ENCODE measurements at places on chromosomes 3 and 15.

- DNase-seq = peak; percentile 19
Measured at GRCh38 chr3:187810021-187810446, 64.8 kb upstream of the BCL6 start.

- no peak for DNase-seq
Measured at GRCh38 chr3:136516095-136516494, 236.1 kb downstream of the STAG1 start.

- DNase-seq = peak; percentile 0
Measured at GRCh38 chr3:166526881-166527280, 689.7 kb upstream of the BCHE start.

DNA sequence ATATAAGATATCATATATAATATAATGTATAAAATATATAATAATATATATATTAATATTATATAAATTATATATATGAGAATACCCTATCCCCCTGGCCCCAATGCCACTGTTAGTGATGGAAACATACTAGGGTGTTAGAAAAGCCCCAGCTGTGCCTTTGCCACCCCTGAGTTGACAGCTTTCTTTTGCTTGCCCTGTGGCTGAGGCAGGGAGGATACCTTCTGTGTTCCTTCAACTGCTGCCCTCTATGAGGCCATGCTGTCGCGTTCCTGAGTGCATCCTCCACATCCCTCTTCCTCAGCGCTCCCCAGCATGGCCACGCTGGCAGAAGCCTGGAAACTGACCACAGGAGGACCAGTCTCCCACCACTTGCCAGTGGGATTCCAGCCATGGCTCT, 26.3 kb downstream of the FAN1 start:
- no peak for DNase-seq

GRCh38 chr3:190321789-190322603, at the start of gene CLDN1:
Gene CLDN1, minus strand, starts transcription at chr3:190322446. Its CDS starts 240 bp downstream, at chr3:190322206.
- DNase-seq = peak; percentile 71

- DNase-seq = peak; percentile 43
Measured at GRCh38 chr3:58272891-58273290, 33.2 kb upstream of the RPP14 start.

GRCh38 chr15:80846031-80846815, 67.1 kb downstream of the CEMIP start:
- DNase-seq = peak; percentile 50

GRCh38 chr3:16338999-16339398, 74.0 kb downstream of the OXNAD1 start:
- peak; percentile 95 for DNase-seq

- peak; percentile 76 for DNase-seq
Measured at GRCh38 chr3:194690501-194691372, 5.1 kb downstream of the FAM43A start.

- DNase-seq = peak; percentile 44
Measured at GRCh38 chr15:51751697-51752683, 593 bp downstream of the TMOD2 start.

- no peak for DNase-seq
Measured at GRCh38 chr3:146152834-146153233, 8.2 kb downstream of the PLOD2 start.

- DNase-seq = no peak
Measured at GRCh38 chr15:67186688-67187087, 67.8 kb downstream of the AAGAB start.

GRCh38 chr15:85128621-85129020, 147.0 kb downstream of the PDE8A start:
- DNase-seq = peak; percentile 22

GRCh38 chr3:11276901-11277300, 4.7 kb downstream of the ATG7 start:
- DNase-seq = no peak

DNA sequence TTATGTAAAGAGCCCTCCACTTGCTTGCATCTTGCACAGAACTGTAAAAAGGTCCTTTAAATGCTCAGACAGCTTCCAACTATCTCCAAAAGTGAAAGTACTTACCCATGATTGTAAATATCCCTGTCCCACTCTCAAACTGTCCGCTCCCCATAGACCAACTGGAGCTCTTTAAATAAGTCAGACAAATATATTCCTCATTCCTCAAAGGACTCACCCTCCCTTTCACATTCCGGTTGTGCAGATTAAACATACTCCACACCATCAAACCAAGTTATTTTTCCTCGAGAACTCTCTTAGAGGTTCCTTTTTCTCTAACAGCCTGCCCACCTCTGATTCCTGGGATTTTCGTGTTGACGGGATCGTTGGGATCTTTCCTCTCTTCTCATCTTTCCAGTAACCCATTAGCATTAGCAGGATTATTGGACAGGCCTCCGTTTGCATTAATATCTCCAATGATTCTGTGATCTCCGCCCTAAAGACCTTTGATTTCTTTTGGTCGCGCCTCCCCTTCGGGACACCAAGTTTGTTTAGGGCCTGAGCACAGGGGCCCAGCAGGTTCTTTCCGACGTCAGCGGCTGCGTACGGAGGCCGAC, 763 bp downstream of the GOLGB1 start:
- DNase-seq = peak; percentile 4

- peak; percentile 43 for DNase-seq
Measured at GRCh38 chr3:61877359-61878138, 316.2 kb downstream of the PTPRG start.

DNA sequence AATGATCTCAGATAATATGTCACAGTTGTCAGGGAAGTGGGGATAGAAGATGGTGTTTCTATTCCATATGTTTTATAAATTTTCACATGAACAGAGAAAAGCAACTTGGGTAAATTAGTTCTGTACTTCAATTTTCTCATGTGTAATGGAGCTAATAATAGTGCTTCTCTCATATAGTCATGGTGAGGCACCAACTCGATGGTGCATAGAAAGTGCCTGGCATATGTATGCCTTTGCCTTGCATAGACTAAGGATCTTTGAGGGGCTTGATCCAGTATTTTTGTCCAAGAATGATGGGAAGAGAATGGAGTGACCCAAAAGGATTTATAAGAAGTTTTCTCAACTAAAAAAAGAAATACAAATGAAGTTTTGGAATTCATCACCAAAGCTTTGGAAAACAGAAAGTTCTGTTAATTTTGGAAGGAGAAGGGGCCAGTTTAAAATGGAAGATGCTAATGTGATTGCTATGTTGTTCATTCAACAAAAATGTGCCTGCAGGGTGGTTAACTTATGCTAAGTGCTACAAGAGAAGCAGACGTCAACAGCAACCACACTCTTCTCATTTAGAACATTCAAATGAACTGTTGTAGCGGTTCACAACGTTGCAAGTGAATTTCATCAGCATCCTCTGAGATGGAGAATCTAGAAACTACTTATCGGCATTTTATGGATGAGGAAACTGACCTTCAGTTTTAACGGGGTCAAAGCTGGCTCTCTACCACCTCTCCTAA, 86.1 kb downstream of the RTP4 start:
- peak; percentile 2 for DNase-seq

DNA sequence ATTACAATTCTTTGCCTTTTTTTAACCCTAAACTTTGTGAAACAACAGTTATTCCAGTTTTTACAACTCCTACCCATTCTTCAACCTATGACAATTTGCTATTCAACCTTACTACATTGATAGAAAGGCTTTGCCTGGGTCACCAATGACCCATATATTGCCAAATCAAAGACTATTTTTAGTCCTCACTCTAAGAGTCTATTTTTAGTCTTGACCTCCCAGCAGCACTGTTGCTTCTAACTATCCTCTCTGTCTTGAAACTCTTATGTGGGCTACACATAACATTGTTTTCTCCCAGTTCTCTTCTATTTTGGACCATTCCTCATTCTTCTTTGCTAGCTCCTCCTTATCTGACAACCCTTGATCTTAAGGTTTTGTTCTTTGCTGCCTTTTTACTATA, 71.4 kb downstream of the C3orf80 start:
- DNase-seq = peak; percentile 21

DNA sequence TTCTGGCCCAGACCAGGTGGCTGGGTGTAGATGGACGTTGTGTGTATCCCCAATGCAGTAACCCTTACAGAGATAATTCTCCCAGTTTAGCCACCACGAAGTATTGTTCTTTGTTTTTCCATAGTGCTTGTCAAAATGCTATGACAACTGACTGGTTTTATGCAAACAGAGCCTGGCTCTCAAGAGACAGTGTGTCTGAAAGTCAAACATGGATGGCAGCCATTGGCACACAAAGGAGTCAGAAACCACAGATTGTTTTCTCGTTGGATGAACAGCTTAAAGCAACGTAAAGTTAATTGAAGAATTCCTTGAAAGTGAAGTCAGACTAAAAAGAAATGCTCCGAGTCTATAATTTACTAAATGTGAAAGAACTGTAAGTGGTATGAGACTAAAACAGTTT, 91.2 kb downstream of the FILIP1L start:
- DNase-seq = peak; percentile 87

- DNase-seq = peak; percentile 57
Measured at GRCh38 chr3:37862219-37862902, 681 bp downstream of the CTDSPL start.

- DNase-seq = no peak
Measured at GRCh38 chr3:95151590-95151989, 1088.7 kb downstream of the NSUN3 start.

DNA sequence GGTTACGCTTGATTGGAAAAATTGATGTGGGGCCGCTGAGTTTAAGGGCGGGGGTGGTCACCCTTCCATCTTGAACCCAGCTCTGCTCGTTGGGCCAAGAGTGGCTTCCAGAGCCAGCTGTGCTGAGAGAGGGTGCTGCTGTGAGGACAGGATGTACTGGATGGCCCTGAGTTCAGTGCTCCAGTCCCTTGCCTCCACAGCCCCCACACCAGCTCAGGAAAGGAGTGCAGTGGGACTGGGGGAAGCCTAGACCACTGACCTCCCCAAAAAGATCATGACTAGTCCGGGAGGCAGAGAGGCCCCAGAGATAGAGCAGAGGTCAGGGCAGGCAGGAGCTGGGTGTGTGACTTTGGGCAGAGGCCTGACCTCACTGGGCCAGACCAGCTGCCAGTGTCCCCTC, 4.0 kb upstream of the PTH1R start:
- no peak for DNase-seq

DNA sequence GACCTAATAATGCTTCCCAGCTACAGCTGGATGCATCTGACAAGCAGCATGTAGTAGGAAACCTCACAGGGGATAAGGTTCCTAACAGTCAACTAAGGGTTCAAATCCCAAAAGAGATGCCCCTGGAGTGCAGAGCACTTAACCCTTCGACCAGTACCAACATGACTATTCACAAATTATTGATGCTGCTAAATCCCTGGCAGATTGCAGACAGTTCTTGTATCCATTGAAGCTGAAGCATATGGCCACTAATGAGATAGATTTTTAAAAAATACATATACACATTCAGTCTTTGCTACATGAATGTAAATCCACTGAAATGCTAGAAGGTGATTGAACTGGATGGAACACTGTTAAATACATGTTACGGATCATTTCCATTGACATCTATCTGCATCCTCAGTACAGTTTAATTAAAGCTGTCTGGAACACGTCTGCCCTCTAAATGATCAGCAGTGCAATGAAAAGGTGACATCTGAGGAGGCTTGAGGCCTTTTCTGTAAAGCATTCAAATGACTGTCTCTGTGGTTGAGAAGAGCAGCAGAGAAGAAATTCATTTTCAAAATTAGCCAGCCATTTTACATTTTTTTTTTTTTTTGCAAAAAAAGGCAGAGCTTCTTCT, 19.5 kb upstream of the NANOGP8 start:
- no peak for DNase-seq

GRCh38 chr15:75891895-75892294, 11.8 kb upstream of the FBXO22 start:
- DNase-seq = peak; percentile 89

GRCh38 chr3:187919048-187919447, 173.8 kb upstream of the BCL6 start:
- DNase-seq = no peak

GRCh38 chr15:85028416-85028815, 46.8 kb downstream of the PDE8A start:
- no peak for DNase-seq

DNA sequence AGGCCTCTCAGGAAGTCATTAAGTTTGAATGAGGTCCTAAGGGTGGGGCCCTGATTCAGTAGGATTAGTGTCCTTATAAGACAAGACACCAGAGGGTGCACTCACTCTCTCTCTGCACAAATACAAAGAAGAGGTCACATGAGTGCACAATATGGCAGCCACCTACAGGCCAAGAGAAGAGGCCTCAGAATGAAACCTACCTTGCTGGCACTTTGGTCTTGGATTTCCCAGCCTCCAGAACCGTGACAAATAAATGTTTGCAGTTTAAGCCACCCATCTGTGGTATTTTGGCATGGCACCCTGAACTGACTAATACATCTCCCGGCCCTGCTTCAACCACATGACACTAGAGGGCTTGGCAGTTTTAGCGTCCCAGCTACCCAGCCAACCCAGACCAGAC, 73.9 kb upstream of the CHRNB4 start:
- peak; percentile 9 for DNase-seq

DNA sequence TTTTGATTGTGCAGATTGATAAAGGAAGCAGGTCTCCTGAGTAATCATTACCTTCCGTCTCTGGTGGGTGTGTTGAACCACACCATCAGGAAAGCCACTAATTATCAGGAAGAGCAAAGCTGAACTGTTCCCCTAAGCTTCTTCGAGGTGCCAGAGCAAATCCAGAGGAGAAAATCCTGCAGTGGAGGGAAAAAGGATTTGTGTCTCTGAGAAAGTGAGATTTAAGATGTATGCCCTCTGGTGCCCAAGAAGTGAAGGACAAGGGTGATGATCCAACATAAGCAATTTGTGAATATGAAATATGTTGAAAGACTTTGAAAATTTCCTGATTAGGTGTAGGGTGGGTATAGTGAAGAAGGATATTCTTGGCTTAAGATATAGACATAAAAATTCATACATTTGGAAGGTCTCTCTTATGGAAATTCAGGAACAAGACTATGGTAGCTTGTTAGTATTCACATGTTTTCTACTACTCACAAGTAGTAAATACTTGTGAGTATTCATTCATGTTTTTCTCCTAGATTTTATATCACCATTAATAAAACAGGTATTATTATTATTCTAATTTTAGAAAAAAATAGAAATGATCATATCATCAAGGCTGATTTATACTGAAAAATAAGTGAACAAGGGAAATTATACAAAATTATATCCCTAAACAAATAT, 34.8 kb downstream of the COMMD2 start:
- peak; percentile 73 for DNase-seq

DNA sequence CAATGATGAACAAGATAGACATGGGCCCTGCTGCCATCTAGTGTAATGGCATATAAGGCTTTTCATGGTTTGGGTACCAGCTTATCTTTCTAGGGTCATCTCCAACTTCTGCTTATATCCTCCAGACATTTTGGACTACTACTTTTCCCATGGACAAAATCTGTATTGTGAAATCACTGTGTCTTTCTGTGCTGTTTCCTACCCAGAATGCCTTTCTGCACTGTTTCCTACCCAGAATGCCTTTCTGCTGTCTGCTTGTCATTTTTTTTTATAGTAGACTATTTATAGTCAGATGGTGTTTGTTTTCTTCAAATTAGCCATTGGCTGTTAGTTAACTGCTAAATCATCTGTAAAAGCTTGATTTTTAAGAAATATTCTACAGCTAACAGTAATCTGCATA, 20.1 kb downstream of the VPS8 start:
- no peak for DNase-seq

Data from fibroblast of skin of right biceps (primary cell).